ENCODE measurements at places on chromosomes 6 and 20. TPM values are rescaled to one million over a fixed set of nuclear protein-coding genes. Genes with fewer than 3 reads are reported as not detected.
A peak's percentile ranks its signal among the peaks of the same experiment; 100 is the strongest.

- DNase-seq: no peak
Measured at GRCh38 chr20:61806995-61807394, 258.7 kb downstream of the TAF4 start.

DNA sequence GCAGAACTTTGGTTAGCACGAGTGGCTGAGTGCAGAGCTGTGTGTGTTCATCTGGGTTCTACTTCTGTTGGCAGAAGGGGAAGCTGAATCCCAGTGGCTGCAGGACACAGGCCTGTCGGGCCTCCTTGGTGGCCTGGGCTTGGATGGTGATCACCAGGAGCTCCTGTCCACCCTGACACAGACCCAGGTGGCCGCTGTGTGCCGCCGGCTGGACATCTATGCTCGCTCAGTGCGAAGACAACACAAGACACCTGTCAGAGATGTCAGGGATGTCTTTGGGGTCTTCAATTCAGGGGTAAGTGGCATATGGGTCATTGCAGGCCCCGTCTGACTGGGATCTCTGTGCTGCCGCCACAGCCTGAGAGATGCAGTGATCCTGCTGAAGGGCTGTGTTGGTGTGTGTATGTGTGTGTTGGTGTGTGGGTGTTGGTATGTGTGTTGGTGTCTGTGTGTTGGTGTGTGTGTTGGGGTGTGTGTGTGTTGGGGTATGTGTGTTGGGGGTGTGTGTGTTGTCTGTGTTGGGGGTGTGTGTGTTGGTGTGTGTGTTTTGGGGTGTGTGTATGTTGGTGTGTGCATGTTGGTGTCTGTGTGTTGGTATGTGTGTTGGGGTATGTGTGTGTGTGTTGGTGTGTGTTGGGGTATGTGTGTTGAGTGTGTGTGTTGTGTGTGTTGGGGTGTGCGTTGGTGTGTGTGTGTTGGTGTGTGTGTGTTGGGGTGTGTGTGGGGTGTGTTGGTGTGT is 25.5 kb downstream of the ARHGAP40 start:
- no peak for DNase-seq

DNA sequence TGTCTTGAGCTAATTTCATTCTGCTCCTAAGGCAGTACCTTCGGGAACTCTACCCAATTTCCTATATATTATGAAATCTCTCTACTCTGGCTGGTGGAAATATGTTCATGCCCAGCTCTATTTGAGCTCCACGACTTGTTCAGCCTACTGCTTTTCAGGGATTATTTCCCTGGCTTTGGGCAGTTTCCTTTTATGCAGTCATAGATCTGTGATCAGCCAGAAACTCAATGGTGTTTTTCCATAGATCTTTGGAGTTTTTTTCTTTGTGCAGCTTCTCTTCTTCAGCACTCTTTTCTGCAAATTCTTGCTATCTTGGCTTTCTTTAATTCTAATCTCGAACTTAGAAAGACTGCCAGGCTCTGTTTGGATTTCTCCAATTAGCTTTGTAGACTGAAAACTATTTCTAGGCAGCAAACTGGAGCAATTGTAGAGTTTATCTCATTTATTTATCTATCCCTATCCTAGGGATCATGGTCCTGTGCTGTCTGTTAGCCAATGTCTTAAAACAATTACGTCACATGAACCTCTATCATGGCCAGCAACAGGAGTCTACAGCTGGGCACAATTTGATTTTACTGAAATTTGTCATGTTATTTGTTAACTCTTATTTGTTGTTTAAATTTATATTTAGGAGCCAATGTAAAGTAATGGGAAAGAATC is 328.4 kb downstream of the BCKDHB start:
- DNase-seq: peak; percentile 87

GRCh38 chr6:117930645-117931044 is 23.6 kb downstream of the SLC35F1 start:
- DNase-seq: no peak

- DNase-seq: peak; percentile 31
Measured at GRCh38 chr6:32432050-32432450, 7.6 kb upstream of the HLA-DRA start.

- DNase-seq: no peak
Measured at GRCh38 chr6:105783333-105783935, 302.7 kb upstream of the PRDM1 start.

DNA sequence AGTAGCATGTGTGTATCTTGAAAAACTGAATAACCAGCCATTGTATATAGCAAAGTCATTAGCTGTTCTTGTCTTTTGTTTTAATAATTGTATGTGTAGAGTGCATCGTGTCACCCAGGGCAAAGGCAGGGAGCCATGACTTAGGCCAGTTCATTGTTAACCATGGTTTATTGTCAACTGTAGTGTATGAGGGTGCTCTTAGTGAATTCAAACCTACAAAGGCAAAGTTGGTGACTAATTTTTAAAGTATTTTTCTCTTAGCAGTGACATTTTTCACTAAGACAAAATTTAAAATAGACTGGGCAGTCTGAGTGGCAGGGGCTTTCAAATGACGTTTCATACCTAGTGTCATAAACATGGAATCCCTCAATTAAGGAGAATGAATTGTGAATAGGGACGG is 79.0 kb downstream of the TULP4 start:
- DNase-seq: no peak

DNA sequence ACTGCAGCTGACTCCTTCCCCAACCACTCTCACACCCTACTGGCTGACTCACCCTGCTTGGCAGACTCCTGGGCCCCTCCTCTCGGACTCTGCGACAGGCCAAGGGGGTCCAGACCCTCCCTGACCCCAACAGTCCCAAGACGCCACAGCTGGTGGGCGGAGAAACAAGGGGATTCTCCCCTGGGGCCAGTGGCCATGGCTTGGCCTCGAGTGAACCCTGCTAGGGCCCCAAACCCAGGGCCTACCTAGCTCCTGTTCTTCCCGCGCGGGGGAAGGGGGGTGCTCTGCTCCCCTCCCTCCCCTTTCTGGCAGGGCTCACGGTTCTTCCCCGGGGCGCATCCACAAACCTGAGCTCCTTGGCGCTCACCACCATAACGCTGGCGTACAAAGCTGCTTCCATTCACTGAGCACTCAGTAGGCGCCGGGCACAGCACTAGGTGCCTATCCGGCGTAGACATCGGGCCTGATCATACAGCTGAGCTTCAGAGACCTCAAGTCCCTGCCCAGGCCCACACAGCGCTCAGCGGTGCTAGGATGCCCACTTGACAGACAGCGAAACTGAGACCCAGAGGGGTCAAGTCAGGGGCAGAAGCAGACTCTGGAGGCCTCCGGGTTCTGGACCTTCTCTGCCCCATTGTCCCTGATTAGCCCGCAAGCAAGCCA is 597 bp downstream of the ADA start:
- peak; percentile 16 for DNase-seq

- DNase-seq: no peak
Measured at GRCh38 chr6:128327890-128328289, 192.5 kb downstream of the PTPRK start.

The LBP gene
- 3.9 TPM for total RNA-seq

The NMBR gene
- total RNA-seq: 0.48 TPM
